ENCODE measurements at places on chromosomes 2 and 18.

GRCh38 chr2:95010718-95011117 lies 14.8 kb upstream of the MAL start:
- no peak for DNase-seq

DNA sequence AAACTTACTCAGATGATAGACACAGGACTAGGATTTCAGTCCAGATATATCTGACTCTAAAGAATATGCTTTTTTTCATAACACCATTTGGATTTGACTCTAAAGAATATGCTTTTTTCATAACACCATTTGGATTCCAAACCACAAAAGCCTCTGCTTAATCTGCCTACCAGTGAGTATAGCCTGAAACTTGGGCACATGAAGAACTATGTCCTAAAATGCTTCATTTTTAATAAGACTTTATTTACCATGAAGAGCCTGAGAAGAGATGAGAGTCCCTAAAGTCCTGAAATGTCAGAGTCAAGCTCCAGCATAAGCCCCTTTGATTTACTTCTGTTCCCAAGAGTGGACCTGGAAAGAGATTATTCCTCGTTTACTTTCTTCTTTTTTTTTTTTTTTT lies 54.5 kb upstream of the STPG4 start:
- DNase-seq, result no peak

GRCh38 chr2:22497064-22497463 lies 887.9 kb upstream of the KLHL29 start:
- no peak for DNase-seq

GRCh38 chr2:187148059-187148714 lies 299.2 kb upstream of the ZSWIM2 start:
- DNase-seq, result no peak

DNA sequence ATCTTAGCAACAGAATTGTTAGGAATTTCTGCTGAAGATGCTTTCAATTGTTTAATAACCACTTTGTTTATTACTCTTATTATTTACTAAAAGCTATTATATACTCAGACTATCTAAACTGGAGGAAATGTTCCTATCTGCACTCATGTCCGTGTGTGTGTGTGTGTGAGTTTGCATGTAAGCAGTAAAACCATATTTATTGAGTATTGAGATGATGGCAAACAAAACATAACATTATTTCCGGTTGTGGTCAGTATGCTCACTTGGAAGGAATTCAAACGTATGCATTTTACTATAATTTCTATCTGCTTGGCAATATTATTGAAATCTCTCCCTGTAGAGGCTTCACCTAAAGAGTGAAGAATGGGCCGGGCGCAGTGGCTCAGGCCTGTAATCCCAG lies 43.0 kb upstream of the ZNF804A start:
- no peak for DNase-seq

- no peak for DNase-seq
These were observed 15.9 kb upstream of the IL1R1 start for GRCh38 chr2:102126660-102127059.

- DNase-seq, result no peak
These were observed 244.1 kb downstream of the LDLRAD4 start for GRCh38 chr18:13462686-13463085.

DNA sequence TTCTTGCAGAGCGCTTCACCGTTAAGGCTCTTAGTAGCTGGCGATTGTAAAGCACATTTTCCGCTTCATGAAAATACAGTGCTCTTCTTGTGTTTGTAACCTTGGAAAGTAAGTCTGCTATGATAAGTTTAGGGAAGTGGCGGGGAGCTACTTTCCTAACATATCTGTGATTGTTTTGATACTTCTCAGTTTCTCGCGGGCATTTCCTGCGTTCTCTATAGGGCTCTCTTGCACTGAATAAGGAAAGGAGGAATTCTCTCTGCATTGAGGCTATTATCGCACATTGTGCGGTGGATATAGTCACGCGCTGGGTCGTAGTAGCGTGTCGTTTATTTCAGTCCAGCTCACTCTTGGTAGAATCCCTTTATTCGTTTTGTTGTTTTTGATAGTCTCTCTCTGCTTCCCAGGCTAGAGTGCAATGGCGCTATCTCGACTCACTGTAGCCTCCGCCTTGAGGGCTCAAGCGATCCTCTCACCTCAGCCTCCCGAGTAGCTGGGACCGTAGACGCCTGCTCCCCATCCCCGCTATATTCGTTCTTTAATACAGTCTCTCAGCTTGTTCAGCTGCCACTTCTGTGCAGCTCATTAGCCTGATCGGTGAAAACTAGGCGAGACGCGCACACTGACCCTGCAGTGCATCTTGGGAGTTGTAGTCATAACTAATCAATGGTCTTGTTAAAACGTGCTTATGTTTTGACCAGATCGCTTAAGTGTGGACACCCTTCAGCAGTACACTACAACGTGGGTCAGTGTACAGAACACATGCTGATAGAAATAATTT lies 1.0 kb upstream of the PPP4R3B start:
- peak; percentile 67 for DNase-seq

DNA sequence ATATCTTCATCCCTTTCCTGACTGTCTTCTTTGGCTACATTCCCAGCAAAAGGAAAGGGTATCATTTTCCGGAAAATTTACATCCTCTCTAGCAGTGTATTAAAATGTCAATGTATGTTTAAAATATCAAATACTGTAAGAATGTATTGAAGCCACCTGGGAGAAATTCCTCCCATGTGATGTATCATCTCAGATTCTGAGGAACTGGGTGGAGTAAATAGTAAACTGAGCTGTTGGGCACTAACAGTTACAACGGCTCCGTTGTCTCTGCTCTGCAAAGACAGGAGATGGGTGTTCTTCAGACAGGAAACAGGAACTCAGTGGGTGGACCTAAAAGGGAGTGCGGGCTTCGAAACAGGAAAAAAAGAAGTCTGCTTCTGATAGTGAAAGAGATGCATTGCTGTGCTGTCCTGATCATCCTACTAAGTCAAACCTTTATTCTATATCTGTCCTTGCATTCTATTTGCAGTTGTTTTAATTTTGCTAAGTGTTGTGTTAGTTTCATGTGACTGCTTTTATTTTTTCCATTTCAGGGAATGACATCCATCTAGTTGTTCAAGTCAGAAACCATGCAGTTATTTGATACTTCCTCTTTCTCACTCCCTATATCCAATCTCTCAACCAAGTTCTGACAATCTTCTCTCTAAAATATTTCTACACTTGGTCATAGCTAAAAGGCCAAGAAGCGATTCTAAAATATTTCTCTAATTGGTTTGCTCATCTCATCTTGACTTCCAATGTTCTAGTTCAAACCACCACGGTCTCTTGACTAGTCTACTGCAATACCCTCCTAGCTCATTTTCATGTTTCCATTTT lies 19.4 kb downstream of the DOK1 start:
- no peak for DNase-seq

- DNase-seq, result peak; percentile 87
These were observed 1.0 kb upstream of the ZNF532 start for GRCh38 chr18:58863539-58864145.

DNA sequence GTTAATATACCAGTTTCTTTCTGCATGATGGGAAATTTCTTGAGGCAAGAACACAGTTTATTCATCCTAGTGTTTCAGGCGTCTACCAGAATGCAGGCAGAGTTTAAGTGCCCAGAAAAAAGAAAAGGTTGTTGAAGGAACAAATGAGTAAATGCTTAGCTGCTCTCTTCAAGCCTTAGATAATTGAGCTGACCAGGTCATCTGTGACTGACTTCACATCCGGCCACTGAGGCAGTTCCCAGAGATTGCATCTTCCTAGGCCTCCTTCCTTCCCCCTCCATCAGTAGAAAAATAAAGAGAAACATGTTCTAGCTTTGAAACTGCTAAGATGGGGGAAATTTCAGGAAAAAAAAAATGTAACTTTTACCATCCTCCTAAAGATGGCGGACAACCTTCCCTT lies 9.4 kb upstream of the TMEM163 start:
- DNase-seq, result no peak

GRCh38 chr18:48073211-48073930 lies 142.9 kb upstream of the SMAD2 start:
- peak; percentile 17 for DNase-seq

GRCh38 chr18:79626905-79627749 lies 52.5 kb upstream of the CTDP1 start:
- no peak for DNase-seq

GRCh38 chr2:65319072-65319673 lies 91.5 kb downstream of the ACTR2 start:
- no peak for DNase-seq

DNA sequence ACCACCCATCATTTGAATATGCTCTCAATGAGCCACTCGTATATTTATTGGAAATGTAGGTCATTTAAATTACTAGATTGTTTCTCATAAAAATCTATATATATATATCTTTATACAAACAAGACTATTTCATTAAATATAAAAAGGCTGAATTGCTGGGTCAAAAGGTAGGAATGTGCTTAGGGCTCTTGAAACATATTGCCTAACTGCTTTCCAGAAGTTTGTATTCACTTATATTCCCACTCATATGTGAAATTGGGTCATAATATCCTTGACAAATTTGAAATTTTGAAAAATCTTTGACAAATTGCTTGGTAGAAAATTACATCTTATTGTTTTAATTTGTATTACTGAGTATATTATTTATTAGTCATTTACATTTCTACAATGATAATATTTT lies 999.8 kb upstream of the CDH2 start:
- DNase-seq, result no peak

GRCh38 chr2:136538489-136538888 lies 226.9 kb upstream of the THSD7B start:
- DNase-seq, result no peak

DNA sequence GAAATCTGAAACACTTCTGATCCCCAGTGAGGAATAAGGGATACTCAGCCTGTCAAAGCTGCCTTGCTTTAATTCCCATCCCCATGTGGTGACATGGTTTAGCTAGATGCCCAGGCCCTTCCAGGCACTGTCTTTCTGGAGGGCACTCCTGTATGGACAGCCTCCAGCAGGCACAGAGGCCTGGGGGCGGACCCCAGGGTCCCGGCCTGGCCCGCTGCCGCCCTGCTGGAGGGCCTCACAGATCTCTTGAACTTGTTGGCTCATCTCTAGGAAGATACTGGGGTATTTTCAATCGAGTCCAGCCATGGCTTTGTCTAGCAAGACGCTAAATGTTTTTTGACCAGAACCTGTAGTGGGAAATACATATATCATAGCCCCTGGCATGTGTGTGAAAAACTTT lies 21.0 kb upstream of the CNNM3 start:
- no peak for DNase-seq

- DNase-seq, result no peak
These were observed 66.0 kb upstream of the ASAP2 start for GRCh38 chr2:9140645-9141044.

DNA sequence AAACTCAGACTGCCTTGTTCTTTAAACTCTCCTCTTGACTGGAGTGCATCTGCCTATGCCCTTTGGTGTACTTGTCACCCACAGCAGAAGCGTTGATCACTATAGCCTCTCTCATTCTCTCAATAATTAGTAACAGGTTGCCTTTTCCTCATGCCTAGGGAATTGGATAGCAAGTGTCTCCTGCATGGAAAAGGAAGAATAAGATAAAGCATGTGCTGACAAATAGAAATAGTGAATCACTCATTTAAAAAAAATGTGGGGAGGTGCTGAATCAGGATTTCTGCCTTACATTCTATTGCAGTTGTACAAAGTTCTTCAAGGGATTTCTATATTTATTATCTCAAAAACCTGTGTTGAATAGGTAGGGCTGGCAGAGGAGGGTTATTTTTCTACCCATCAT lies 323.0 kb downstream of the TXNL1 start:
- DNase-seq, result no peak

GRCh38 chr2:102487761-102488462 lies 14.9 kb downstream of the SLC9A4 start:
- DNase-seq, result no peak

GRCh38 chr2:96528006-96528699 lies 8.4 kb upstream of the ARID5A start:
- no peak for DNase-seq

DNA sequence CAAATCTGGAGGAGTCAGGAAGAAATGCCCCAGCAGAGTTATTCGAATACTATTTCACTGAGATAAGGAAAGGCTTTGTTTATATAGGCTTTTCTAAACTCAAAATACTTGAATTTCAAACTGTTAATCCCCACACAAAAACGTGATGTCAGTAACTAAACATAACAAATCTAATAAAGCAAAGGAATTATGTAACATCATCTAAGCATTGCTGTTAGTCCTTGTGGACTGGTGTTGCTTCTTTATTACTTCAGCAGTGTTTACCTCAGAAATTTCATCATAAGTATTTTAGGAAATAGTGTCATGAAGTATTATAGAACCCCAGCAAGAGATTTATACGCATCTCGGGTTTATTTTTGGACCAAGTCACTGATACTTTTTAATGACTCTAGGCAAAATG lies 19.7 kb upstream of the SANBR start:
- no peak for DNase-seq

Measured in neural progenitor cell (in vitro differentiated cells).